ENCODE measurements at places on chromosomes 7 and 10. TPM values are rescaled to one million over a fixed set of nuclear protein-coding genes. Genes with fewer than 3 reads are reported as not detected.

RBM28 gene
- 12.5 TPM for total RNA-seq

LIPF gene
- not detected for total RNA-seq

KCP gene
- total RNA-seq: 0.16 TPM

FOXI2 gene
- total RNA-seq: not detected

GJD4 gene
- total RNA-seq: not detected

TWNK gene
- 4.7 TPM for total RNA-seq

NUTM2B gene
- 2.3 TPM for total RNA-seq

ZWINT gene
- 5.0 TPM for total RNA-seq

MRC1 gene
- total RNA-seq: 4.5 TPM

SEMA4G gene
- 8.0 TPM for total RNA-seq

VWA2 gene
- 3.6 TPM for total RNA-seq

PKD2L1 gene
- total RNA-seq: 0.62 TPM

MMD2 gene
- total RNA-seq: 0.94 TPM

SH2D4B gene
- 1.4 TPM for total RNA-seq

HELLS gene
- 18.9 TPM for total RNA-seq

EN2 gene
- not detected for total RNA-seq

CYTH3 gene
- 35.6 TPM for total RNA-seq

SCIN gene
- 1.6 TPM for total RNA-seq

ARHGAP19 gene
- 8.4 TPM for total RNA-seq

CPN1 gene
- not detected for total RNA-seq

NPC1L1 gene
- total RNA-seq: 0.16 TPM

SKIDA1 gene
- 9.4 TPM for total RNA-seq

ABCC2 gene
- total RNA-seq: 0.16 TPM

JMJD1C gene
- total RNA-seq: 355 TPM

ORC5 gene
- total RNA-seq: 51.5 TPM

C10orf71 gene
- not detected for total RNA-seq

FAM25G gene
- total RNA-seq: not detected

HMX2 gene
- total RNA-seq: not detected

CALY gene
- total RNA-seq: 4.7 TPM

ITPRID1 gene
- total RNA-seq: 8.6 TPM

WEE2 gene
- total RNA-seq: 0.16 TPM

UCN3 gene
- total RNA-seq: not detected

ETV1 gene
- total RNA-seq: 66.1 TPM

NAT16 gene
- 1.2 TPM for total RNA-seq

AKR1E2 gene
- 49.0 TPM for total RNA-seq

HHEX gene
- total RNA-seq: 1.6 TPM

TMEM130 gene
- total RNA-seq: 3.6 TPM

NUDT13 gene
- 0.31 TPM for total RNA-seq

KCTD7 gene
- 31.8 TPM for total RNA-seq

FAM241B gene
- total RNA-seq: 10.1 TPM

CRYGN gene
- total RNA-seq: not detected

Measured in occipital lobe (tissue), 3 donors.